OCI-M1 (cell line): ENCODE measurements at places on chromosomes 1 and 21.

GRCh38 chr1:101242324-101243050 is 5.7 kb downstream of the S1PR1 start:
- no peak for DNase-seq

DNA sequence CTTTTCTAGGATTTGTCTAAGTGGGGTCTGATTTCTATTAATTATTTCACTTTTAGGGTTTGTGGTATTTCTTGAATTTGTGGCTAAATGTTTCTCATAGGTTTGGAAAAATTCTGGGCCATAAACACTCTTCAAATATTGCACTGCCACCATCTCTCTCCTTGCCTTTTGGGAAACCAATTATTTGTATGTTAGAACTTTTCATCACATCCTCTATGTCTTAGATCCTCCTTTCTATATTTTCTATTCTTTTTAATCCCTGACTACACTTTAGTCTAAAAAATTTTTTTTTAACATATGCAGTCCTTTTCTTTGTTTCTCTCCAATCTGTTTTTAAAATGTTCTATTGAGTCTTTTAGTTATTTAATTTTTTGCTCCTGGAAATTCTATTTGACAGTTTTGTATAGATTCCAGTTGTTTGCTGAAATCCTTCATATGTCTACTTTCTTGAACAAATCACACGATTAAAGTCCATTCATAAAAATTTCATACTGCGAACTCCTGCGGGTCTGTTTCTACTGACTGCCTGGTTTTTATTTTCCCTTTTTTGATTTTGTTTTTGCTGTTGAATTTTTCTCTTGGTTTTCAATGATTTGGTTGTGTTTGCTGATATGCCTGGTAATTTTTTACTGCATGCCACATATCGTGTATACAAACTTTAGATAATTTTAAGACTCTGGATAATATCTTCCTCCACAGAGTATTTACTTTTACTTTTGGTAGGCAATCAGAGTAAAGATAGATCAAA is 143.1 kb downstream of the COQ8A start:
- no peak for DNase-seq

- peak; percentile 52 for DNase-seq
Observed at GRCh38 chr1:94527447-94528031, 14.0 kb downstream of the F3 start.

GRCh38 chr1:116253566-116254382 is 119.3 kb upstream of the ATP1A1 start:
- DNase-seq, result no peak

GRCh38 chr1:162823231-162823630 is 32.7 kb downstream of the HSD17B7 start:
- no peak for DNase-seq

- no peak for DNase-seq
Observed at GRCh38 chr1:225541383-225541782, 111.5 kb downstream of the ENAH start.

- peak; percentile 16 for DNase-seq
Observed at GRCh38 chr1:94045465-94046056, 75.4 kb downstream of the ABCA4 start.

DNA sequence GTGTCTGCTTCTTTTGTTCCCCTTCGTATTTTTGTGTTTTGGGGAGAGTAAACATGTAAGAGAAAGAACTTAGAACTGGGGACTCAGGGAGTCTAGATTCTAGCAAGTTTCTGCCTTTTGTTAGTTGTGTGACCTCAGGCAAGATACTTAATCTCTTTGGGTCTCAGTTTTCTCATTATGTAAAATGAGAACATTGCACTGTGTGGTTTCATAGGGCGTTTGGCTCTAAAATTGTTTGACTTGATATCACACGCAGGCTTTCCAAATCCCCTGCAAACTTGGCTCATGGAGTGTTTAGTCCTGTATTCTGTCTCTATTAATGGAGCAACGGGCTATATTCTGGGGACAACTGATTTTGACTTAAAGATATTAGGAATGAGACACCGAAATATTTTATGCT is 57.7 kb downstream of the NTNG1 start:
- no peak for DNase-seq
